ENCODE measurements at places on chromosomes 6 and 20.

DNA sequence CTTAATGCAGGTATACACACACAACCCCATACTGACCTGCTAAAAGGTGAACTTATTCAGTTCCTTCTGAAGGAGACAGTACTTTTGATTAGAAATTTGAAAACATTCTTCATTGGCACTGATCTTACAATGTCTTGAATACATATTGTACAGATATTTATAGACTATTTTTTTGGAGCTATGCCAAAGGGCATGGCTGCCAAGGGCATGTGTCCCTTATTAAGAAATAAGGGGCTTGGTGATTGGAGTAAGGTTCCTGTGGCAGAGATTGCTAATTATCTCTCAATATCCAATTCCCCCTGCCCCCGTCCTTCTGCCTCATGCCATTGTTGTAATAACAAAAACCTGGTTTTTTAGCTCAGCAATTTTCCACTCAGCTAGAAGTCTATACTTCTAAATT, 355.9 kb downstream of the FARS2 start:
- no peak for DNase-seq

GRCh38 chr20:37544386-37544785, 16.7 kb upstream of the BLCAP start:
- no peak for DNase-seq

DNA sequence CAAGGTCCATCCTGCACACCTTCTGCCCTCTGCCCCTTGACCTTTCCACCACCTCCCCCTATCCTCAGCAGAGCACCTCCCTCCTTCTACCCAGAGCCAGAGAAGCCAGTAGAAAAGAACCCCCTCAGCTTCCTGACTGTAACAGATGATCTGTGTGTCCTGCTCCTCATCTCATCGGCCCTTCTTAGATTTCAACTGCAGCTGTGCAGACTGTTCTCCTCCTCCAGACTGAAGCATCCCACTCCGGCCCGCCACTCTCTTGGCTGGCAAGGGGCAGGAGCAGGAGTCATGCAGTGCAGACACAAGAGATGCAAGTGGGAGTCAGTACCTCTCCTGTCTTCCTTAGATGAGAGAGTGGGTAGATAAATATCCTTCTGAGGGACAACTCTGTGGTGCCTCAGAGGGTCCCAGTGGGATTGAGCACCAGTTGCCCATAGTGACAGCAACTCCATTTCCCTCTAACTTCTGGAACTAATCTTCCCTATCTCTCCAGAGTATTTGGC, 163.5 kb upstream of the MLN start:
- no peak for DNase-seq

- no peak for DNase-seq
Observed at GRCh38 chr20:21166801-21167200, 40.9 kb downstream of the KIZ start.

- peak; percentile 59 for DNase-seq
Observed at GRCh38 chr6:52574709-52575501, 2.0 kb downstream of the TRAM2 start.

DNA sequence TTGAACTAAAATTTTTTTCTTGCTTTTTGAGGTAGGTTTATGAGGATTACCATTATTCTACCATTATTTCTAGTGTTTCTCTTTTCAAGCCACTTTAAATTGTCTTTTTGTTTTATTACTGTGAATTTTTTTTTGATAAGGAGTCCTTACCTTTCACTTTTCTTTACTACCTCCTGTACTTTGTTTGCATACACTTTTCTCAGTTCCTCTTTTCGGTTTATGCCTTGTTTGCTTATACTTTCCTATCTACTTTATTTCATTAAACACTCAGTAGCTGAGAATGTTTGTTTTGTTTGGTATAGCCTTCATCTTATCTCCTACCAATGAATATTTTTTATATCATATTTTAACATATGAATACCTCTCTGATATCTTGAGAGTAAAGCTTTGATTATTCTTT, 147.9 kb downstream of the TFAP2B start:
- DNase-seq = no peak

DNA sequence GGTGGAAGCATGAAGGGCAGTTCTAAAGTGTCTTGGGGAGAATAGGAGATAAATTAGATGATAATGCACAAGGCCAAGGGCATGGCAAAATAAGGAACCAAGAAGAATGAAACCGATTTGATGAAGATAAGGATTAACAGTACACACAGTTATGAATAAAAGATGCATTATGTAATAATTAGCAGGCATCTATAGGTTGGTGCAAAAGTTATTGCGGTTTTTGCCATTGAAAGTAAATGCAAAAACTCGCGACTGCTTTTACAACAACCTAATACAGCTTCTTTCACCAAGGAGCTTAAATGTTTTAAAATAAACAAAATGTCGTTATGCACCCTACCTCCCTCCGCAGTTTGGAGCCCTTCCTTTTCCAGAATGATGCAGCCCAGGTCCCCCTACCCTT, 29.0 kb downstream of the MAS1 start:
- DNase-seq = no peak

- no peak for DNase-seq
Observed at GRCh38 chr6:93272896-93273295, 146.5 kb downstream of the EPHA7 start.

GRCh38 chr6:137777687-137778075, 89.4 kb upstream of the TNFAIP3 start:
- no peak for DNase-seq

GRCh38 chr20:37524859-37525708, 2.6 kb downstream of the BLCAP start:
- no peak for DNase-seq

DNA sequence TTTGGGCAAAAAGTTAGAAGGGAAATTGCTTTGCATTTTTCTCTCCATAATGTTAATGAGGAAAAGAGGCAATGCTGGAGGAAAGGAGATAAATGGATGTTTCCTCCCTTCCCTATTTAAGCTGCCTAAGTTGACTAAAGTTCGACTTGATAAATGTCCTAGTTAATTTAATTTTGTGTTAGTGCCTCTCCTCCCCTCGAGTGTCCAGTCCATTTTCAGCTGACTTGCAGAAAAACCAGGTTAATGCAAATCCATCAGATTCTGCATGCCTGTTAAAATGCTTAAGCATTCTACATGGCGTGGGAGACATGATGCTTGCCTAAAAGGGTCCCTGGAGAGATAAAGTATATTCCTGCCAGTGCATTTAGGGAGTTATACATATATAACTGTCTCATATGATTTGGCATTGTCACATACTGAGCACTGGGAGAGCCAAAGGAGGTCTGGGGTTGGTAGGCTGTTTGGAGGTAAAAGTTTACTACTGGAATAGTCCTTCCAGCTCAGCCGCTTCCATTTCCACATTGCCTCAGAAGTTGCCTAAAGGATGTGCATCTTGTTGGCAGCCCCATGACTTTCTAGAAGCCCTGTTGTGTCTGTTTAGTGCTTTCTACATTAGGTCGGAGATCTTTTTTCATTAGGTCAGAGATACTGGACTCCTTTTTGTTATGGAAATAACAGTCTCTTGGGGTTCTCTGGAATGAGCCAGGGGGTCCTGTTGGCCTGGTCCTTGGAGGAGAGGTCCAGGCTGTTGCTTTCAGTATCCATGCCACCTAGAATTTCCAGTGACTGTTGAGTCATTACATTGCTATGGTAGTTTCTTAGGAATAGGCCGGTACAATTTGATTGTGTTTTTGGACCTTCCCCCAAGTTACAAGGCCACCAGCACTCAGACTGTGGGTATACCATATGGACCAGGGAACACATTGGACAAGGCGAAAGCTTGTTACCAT, 30.4 kb downstream of the JARID2 start:
- no peak for DNase-seq

DNA sequence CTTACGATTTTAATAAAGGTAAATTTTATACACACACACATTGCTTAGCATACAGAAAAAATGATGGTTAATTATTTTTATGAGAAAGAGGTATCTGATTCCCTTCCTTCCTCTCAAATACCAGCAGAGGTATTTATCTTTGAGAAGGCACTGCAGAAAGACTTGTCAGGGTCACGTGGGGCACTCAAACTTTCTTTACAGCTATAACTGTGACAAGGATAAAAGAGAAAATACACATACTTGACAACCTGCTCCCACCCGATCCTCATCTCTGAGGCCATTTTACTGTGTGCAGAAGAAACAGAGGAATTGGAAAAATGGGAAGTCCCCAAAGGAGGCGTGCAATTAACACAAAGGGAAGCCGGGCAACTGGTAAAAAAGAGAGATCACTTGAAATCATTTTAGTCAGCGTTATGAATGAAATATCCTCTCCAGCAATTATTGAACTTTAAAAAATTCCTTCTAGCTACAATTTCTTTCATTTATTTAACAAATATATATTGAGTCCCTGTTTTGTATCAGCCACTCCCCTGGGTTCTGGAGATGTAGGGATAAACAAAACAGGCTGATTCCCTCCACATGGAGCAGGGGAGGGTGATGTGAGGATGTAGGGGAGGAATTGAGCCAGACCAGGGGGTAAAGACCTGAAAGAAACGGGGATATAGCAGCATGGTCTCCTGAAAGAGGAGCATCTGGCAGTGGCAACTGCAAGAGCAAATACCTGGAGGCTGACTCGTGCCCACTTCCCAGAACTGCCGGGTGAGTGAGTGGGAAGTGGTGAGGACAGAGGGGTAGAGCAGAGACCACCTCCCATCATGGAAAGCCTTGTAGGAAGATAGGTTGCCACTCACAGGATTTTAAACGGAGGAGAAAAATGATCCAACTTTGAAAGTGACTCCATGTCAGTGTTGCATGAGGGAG, 510.3 kb downstream of the KIF16B start:
- DNase-seq = no peak

- DNase-seq = no peak
Observed at GRCh38 chr20:41938353-41938752, 320.2 kb upstream of the CHD6 start.

- no peak for DNase-seq
Observed at GRCh38 chr6:28486988-28487742, 28.4 kb downstream of the GPX6 start.

DNA sequence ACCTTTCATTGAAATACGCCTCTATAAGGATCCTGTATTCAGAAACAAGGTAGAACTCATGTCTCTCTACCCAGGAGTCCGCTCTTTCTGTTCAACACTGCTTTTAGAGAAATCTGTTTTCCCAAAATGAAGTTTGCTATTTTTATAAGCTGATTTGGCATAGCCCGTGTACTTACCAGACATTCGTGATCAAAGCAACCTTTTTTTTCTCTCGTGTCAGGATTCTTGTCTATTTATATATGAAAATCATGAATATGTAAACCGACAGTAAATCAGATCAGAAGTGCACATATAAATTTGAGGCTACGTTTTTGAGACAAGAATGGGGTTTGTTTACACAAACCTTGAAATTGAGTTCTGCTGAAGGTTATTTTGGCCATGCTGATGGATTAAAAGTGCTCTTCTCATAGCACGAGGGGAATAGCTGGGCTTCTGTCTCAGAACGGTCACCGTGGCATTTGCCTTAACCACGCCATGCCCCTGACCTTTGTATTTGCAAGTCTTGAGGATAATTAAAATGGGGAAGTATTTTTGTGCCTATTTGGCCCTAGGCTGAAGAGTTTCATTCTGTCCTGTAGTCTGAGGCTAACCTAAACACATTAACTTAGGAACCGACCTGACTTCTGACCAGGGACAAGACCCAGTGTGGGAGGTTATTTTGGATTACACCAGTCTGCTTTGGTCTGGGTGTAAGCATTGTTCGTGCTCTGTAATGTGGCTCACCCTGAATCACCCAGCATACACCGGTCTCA, 118.6 kb downstream of the MAP3K4 start:
- DNase-seq = no peak

DNA sequence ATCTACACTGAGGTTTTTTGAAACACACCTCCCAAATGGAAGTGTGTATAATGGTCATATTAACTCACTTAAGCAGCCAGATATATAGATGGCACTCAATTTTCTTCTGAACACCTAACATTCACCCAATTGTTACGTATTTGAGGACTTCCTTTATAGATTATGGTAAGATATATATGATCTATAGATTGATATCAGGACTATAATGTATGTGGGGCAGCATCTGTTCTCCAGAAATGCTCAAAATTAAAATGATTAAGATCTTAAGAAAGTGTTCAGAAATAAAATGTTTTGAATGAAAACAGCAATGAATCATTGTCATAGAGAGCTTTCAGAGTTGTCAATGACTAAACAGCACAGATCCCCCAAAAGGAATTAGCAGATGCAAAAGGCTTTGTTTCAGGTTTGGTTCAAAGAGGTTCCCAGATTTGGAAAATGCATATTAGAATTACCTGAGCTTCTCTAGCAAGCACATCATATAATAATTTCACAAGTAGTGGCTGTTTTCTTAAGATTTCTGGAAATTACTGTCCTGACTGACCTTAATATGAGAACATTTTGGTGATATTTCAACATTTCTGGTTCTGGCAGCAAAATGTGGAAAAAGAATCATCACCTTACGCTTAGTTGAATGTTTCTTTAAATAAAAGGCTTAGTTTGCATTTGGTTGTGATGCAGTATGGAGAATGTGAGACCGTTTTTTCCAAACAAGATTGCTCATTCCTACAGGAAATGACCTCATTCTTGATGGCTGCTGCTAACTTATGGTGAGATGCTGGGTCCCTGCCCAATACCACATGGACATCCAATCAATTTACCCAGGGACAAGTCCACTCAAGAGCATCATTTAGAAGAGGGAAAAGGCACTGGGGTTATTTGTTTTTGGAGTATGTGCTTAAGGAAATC, 31.5 kb downstream of the TRAF3IP2 start:
- DNase-seq = no peak
